ENCODE measurements at places on chromosomes 13 and 19.

DNA sequence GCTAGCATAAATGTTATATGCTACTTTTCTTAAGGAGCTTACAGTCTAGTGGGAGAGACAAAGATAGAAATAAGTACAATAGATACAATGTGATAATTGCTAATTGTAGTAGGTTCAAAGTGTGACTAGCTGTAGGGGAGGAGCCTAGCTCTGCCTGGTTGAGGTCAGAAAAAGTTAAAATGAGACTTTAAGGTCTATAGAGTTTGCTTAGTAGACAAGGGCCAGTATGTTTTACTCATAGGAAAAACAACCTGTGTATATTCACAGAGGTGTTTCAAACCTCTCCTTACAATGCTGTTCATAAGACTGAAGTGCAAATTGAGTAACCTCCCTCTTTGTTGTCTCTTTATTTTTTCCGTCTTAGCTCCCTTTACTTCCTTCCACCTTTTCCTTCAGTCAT, 56.1 kb downstream of the PDS5B start:
- DNase-seq, result no peak

DNA sequence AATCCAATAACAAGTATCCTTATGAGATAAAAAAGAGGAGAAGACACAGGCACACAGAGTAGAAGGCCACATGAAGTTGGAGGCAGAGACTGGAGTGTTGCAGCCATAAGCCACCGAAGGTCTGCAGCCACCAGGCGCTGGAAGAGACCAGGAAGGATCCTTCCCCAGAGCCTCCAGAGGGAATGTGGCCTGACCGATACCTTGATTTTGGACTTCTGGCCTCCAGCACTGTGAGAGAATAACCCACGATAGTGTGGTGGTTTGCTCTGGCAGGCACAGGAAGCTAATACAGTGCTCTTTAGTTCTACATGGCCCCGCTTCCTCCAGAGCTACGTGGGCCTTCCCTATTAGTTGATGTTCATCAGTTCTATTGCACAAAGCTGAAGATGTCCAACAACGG, 15.3 kb upstream of the SULT2A1 start:
- no peak for DNase-seq

DNA sequence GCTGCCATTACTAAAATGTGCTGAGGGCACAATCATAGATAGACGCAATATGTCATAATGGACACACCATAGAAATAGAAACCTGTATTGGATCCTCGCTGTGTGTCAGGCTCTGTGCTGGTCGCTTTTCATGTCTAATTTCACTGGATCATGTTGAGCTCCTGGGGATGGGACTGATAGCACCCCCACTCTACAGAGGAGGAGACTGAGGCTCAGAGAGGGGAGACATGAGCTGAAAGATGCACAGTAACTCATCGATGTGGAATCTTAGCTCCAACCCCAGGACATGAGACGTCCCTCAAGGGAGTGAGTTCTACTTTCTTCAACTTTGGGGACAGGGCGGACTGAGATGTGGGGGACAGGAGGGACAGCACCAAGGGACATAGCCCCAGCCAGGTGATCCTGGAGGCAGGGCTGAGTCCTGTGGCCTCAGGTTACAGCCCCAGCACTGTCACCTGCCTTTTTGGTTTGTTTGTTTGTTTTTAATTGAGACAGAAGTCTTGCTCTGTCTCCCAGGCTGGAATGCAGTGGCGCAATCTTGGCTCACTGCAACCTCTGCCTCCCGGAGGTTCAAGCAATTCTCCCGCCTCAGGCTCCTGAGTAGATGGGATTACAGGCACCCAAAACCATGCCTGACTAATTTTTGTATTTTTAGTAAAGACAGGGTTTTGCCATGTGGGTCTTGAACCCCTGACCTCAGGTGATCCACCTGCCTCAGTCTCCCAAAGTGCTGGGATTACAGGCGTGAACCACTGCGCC, 6.6 kb upstream of the GIPC1 start:
- peak; percentile 76 for DNase-seq

DNA sequence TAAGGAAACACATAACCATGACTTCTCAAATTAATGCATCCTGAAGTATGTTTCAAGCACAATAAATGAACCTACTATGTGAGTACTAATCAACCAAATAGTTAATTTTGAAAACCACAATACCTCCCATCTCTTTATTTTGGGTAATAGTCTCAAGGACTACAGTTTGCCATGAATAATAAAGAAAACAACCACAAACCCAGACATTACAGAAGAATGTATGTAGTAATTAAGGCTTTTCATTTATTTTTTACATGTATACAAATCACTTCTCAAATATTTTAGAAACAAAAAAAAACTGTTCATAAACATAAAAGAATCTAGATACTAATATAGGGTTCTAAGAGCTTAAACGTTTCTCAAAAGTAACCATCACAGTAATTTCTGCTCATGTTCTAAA, 6.8 kb downstream of the KATNAL1 start:
- DNase-seq, result no peak

DNA sequence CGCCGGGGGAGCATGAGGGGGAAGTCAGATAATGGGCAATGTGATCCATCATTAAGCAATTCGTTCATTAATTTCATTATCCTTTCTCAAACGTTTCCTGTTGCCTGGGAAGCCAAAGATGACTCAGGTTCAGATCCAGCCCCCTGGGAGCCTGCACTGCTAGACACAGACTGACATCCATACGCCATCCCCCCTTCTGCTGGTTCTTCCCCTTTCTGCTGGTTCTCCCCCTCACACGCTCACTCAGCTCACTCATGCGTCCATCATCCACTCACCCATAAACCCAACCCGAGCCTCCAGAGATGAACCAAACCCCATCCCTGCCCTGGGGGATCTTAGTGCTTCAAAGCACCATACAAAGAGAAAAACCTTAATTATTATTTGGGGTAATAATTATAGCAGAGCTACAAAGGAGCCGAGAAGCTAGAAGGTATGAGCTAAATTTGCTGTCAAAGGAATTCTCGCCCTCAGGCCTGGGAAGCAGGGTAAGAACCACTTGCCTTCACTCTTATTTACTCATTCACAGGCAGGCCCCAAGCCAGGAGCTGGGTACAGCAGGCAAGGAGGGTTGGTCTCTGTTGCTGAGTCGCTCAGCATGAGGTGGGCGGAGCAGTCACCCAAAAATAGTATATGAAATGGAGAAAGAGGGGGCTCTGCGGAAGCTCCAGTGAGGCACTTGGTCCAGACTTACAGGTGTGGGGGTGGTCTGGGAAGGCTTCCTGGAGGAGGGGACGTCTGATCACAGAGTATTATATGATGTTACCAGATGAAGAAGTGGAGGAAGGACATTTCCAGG, 7.0 kb upstream of the ZNF444 start:
- DNase-seq, result peak; percentile 36

- no peak for DNase-seq
Measured at GRCh38 chr13:108407495-108407894, 138.0 kb downstream of the TNFSF13B start.

- DNase-seq, result no peak
Measured at GRCh38 chr13:61874970-61875579, 459.4 kb upstream of the PCDH20 start.

GRCh38 chr13:61258185-61258584, 157.5 kb downstream of the PCDH20 start:
- DNase-seq, result no peak

DNA sequence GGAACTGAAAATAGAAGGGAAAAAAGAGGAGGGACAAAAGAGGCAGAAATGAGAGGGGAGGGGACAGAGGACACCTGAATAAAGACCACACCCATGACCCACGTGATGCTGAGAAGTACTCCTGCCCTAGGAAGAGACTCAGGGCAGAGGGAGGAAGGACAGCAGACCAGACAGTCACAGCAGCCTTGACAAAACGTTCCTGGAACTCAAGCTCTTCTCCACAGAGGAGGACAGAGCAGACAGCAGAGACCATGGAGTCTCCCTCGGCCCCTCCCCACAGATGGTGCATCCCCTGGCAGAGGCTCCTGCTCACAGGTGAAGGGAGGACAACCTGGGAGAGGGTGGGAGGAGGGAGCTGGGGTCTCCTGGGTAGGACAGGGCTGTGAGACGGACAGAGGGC, at the start of gene CEACAM5:
TSS of gene CEACAM5 (plus strand) at position 146 of the 400 bp plus-strand sequence. CDS start at position 252, 106 bp downstream.
- DNase-seq, result no peak

DNA sequence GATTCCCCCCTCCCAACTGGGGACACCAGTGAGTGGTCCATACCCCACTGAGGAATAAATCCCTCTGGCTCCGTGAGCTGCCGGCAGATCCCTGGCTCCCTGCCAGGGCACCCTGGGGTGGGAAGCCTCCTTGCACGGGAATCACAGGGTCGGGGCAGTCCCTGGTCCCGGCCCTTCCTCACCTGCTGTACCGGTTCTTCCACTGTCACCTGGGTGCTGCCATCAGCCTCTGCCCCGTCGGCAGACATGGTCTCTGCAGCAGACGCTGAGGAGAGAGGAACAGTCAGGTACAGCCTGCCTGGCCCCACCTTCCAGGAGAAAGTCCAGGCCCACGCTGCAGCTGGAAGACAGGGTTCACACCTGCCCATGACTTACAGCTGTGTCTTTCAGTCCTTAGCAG, 6.3 kb downstream of the PLIN3 start:
- peak; percentile 19 for DNase-seq
